ENCODE measurements at places on chromosomes 16 and 17.

GRCh38 chr16:51430716-51431369 lies 279.8 kb upstream of the SALL1 start:
- no peak for DNase-seq

DNA sequence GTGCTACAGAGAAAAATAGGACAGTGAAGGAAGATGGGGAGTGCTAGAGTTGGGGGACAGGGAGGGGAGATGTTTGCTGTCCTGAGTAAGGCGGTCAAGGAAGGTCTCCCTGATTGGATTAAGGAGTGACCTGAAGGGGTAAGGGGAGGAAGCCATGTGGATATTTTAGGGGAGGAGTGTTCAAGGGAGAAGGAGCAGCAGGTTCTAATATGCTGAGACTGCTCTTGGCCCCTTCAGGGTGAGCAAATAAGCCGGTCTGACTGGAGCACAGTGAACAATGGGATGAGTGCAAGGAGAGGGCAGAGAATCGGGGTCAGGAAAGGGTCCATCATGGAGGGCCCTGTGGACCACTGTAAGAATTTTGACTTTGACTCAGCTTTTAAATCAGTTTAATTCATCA lies 188.8 kb downstream of the IRX3 start:
- DNase-seq = no peak

- DNase-seq = no peak
These were observed 71.1 kb downstream of the METRNL start for GRCh38 chr17:83150369-83151055.

DNA sequence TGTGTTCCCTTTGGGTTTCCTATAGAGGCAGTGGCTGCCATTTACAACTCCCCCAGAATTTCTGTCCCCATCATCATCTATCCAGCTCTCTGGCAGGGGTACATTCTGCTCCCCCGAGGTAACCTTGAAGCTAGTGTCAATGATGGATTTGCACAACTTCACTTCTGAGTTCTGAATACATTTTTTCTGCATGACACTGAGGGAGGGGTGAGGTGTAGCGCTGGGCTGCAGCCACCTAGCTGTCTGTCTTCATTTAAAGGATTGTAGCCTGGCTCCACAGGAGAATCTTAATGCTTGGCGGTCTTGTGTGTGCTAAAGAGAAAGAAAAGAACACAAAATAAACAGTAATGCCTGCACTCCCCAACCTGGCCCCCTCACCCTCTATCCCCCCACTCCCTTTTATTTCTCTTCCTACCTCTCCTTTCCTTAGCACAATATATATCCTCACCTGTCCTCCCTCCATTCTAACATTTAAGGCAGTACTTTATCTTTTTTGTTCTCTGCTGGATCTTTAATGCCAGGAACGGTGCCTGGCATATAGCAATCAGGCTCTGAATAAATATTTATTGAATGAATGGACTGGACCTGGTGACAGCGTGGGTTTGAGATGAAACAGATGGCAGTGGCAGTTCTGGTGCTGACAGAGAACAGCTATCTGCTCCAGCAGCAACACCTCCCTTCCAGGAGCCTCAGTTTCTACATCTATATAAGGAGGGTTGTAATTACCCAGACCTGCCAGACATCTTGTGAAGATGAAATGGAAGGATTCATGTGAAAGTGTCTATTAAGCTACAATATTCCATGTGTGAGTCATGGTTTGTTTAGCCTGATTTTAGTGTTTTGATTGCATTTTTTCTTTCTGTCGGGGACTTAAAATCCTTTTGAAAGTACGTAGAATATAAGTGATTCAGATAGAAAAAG lies 163.5 kb upstream of the CDH11 start:
- no peak for DNase-seq

- peak; percentile 40 for DNase-seq
These were observed 21.0 kb upstream of the AGRP start for GRCh38 chr16:67504031-67505021.

DNA sequence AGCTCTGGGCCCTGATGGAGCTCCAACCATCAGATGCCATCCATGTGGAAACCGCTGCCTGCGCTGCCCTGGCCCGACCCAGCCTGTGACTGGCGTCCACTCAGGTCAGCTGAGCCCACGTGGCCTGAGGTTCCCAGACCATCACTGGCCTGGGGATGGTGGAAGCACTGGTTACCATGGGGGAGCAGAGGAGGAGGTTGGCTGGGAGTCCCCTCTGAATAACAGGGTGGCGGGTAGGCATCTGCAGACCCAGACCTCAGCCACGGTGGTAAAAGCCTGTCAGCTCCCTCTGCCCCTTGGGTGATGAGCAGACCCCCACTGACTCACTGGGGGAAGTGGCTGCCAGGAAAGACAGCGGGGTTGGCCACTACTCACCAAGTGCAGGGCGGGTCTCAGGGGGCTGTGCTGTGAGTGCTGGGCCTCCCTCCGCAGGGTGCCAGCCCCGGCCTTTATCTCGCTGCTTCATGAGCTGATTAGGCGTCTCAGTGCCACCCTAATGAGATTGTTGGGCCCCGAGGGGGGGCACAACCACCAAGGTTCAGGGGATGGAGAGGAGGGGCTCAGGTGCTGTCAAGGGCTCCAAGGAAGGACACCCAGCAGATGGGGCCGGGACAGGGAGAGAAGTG lies at the start of gene PDE6G:
Gene PDE6G, minus strand, starts transcription at position 425 of the 626 bp plus-strand sequence. CDS start 3,237 bp downstream, outside the sequence.
- no peak for DNase-seq

DNA sequence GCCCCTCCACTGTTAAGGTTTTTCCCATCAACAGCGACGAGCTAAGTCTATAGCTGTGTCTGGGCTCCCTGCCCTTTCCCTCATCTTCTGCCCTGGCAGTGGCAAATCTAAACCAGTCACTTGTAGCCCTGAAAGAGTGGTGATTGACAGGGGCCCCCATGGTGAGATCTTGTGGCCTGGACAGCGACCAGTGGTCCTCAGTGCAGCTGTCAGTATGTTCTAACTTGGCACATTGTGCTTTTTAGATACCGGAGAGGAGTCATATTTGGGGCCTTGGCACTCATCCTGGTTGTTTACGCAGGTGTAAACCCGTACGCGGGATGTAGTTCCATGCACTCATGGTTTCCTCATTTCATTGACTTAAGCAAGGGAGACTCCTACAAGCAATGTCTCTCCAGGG lies 57.5 kb upstream of the ARHGAP44 start:
- DNase-seq = no peak

DNA sequence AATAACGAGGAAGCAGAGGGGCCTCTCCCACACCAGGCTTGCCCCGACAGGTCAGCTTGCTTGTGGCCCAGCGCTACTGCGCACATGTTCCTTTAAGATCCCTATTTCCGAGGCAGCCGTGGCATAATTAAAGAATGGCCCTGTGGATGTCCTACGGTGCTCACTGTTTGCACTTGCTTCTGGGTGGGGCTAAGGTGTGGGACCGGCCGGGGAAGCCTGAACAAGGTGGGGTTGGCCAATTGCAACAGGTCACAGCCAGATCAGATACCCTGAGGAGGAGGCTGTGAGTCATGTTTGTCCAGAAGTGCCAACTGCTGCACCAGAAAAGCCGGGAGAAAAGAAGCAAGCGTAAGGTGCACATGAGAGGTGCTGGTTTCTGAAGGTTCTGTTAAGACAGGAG lies 158.5 kb upstream of the CACNG5 start:
- no peak for DNase-seq

DNA sequence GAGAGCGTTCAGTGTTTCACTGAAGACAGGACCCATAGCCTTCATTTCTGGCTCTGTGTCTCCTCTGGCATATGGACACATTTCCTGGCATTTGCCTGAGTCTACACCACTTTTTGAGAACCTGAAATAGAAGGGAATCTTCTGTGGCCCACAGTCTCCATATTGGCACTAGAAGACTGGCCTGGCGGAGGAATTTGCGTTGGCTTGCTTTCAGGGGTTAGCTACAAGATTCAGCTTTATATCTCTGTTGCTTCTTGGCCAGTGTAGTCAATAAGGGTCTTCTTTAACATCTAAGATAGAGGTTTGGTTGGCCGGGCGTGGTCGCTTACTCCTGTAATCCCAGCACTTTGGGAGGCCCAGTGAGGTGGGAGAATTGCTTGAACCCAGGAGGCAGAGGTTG lies 12.8 kb upstream of the CLEC18C start:
- no peak for DNase-seq

DNA sequence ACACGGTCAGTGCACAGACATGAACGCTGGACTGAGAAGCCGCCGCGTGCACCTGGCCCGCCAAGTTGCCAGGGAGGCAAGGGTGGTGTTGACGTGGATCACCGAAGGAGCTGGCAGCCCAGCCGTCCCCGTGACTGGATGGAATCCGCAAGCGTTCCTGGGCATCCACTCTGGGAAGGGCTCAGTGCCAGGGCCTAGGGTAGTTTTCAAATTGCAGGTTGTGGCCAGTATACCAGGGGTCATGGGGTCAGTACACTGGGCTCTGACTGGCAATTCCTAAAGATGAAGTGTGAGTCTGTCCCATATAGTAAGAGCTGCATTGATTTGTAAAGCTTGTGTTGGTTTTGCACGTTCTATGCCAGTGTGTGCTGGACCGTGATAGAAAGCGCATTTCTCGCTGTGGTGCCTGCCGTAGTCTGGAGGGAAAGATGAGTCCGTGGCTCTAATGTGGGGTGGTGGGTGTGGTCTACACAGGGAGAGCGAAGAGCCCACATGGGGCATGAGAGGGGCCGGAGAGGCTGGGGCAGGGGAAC lies 21.1 kb upstream of the METRNL start:
- DNase-seq = no peak

DNA sequence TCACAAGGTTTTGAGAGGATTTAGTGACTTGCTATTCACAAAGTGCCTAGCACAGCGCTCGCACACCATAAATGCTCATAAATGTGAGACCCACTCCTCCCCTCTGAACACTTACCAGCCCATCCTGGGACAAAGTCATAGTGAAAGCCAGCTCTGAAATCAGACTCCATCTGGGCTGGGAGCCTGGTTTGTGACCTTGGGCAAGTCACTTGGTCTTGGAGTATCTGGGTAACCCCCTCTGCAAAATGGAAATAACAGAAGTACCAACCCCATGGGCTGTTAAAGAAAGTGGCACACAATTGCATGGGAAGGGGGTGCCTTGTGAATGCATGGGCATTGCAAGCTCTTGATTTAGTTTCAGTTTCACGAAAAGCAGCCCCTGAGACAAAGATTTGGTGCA lies 104.7 kb upstream of the CDH5 start:
- DNase-seq = no peak

GRCh38 chr17:54899721-54900456 lies 763 bp upstream of the TOM1L1 start:
- no peak for DNase-seq

- no peak for DNase-seq
These were observed 139.7 kb upstream of the MAF start for GRCh38 chr16:79740252-79740651.

- DNase-seq = no peak
These were observed 1.2 kb downstream of the PSMD11 start for GRCh38 chr17:32445497-32445896.

DNA sequence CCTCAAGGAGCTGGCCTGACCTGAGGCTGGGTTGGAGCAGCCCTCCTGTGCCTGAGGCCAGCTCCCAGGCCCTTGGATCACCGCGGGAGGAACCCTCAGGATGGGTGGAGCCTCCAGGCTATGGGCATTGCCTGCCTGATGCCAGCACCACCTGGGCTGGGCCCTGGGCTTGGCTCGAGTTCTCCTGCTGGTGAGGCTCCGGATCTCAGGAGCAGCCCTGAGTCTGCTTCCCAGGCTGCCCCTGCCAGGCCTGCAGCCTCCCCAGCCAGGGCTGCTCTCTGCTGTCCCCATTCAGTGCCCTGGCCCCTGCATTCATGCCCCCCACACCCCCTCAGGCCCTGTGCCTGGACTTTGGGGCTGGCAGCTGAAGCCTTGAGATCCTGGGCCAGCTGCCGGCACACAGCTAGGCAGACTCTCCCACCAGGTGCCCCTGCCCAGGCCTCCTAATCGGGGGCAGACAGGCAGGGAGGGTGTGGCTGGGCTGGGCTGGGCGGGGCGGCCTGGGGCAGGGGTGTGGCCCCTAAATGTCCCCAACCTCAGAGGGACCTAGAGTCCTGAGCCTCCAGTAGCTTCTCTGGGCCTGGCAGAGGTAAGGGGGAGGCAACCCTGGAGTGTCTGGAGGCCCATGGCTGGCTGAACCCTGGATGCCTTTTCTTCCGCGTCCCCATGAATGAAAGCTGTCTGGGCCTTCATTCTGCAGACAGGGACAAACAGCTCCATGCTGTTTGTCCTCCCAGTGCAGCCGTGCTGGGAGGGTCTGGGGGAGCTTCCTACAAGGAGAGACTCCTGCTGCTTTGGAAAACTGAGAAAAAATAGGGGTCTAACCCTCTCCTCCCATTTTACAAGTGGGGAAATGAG lies 1.1 kb upstream of the PIGQ start:
- no peak for DNase-seq

DNA sequence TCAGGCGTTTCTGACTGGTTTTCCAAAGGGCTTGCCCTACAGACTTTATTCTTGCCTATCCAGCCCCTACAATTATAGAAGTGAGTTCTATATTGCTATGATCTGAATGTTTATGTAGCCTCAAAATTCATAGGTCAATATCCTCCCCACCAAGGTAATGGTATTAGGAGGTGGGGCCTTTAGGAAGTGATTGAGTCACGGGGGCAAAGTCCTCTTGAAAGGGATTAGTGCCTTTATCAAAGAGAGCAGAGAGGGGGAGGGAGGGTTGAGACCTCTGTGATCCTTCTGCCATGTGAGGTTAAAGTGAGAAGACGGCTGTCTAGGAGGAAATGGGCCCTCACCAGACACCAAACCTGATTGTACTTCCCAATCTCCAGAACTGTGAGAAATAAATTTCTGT lies 931 bp upstream of the CPHXL start:
- no peak for DNase-seq

DNA sequence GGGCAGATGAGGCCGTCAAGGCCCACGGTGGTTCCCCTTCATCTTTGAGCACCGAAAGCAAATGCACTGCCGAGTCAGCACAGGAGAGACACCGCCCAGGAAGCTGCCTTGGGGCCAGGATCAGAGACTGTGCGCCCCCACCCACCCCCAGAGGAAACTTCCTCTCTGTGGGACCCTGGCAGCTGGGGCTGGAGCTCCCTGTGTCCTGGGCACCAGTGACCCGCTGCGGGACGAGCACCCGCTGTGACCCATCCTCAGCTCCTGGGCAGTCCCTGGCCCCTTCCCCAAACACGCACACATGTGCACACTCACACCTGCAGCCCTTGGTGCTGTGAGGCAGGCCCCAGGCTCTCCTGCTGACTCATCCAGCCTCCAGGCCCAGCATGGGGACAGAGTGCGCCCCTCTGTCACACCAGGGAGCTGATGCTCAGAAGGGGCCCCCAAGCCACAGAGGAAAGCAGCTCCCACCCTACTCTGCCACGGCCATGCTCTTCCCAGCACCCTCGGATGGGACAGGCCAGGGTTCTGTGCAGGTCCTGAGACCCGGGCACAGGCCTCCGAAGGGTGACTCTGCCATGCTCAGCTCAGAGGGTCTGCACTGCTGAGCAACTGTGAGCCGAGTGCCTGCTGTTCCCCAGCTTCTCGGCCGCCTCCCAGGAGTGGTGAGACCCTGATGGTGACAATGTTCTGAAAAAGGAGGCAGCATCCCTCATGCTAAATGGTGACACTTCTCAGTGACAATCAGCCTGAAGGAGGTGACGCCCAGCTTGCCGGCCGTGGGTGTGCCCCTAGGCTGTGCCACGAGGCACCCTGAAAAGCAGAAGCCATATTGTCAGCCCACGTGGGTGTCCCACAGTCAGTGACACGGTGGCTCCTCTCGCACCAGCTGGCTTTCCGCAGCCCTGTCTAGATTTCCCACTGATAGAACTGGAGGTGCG lies 3.6 kb downstream of the PIEZO1 start:
- peak; percentile 28 for DNase-seq

- DNase-seq = no peak
These were observed 795 bp downstream of the KCTD13 start for GRCh38 chr16:29925105-29925756.

All from dermis microvascular lymphatic vessel endothelial cell (primary cell).